ENCODE measurements at places on chromosomes 3 and 15.

DNA sequence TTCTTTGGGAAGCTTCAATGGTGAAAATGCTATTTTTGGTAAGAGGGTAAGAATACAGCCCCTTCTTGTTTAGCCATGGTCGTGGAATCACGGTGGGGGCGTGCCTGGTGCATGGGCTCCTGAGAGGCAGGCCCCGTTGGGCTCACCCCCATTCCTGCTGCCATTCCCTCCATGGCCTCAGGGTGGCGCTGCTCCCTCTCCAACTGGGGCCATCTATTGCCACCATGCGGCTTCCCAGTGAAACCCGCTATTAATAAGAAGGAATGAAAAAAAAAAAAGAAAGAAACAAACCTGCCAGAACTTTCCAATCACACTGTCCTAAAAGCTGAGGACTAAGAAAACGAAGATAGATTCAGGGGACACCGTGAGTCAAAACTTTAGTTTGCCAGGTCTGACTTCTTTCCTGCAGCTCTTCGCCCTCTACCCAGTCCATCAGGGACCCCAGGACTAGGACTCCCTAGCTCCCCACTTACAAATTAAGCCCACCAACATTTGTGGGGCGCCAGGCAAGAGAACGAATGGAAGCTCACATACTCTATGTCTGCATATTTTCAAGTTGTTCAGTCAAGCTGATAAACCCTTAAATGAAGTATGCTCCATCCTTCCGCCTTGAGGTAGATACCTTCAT is 30.6 kb upstream of the ABHD2 start:
- DNase-seq, result peak; percentile 72

DNA sequence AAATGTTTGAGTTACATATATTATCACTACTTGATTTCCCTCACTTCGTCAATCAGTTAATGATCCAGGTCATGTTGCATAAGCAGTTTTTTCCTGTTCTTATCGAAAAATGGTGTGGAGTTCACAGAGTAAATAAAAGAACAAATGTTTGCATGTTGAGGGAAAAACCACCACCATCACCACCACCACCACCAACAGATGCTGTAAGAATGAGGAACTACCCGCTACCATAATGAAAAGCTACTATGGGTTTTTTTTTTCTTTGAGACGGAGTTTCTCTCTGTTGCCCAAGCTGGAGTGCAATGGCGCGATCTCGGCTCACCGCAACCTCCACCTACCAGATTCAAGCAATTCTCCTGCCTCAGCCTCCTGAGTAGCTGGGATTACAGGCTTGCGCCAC is 27.6 kb downstream of the RUBCN start:
- DNase-seq, result no peak

- no peak for DNase-seq
These were observed 5.2 kb upstream of the GATA2 start for GRCh38 chr3:128498127-128498626.

DNA sequence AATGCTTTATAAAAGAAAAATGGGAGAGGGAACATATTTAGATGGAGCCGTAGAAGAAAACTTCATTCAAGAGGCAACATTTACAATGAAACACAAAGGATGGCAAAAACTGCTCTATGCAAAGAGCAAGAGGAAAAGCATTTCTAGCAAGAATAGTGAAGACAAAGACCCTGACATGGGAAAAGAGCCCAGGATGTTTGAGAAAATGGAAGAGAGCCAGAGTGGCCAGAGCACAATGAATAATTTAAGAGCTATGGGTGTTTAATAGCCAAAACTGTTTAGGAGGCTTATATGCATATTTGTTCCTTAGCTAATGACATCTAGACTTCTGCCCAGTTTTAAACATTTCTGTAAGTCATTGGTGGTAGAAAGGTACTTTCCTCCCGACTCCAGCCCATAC is 25.4 kb upstream of the SEMA6D start:
- no peak for DNase-seq

DNA sequence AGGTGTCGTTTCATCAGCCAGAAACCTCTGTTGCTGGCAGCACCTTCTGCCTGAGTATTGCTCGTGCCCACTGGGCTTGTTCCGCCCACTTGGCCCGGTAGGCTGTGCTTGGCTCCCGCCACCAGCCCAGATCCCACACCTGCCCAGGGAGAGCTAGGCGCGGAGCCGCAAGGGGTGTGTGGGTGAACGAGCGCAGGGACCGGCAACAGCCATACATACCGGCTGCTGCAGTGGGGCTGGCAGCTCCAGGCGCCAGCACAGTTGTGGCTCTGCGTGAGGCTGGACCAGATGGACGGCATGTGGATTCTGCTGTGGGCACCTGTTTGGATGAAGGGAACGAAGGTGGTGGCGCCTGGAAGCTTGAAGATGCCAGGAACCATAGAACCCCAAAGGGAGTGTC is 331.5 kb upstream of the MCTP2 start:
- DNase-seq, result no peak

DNA sequence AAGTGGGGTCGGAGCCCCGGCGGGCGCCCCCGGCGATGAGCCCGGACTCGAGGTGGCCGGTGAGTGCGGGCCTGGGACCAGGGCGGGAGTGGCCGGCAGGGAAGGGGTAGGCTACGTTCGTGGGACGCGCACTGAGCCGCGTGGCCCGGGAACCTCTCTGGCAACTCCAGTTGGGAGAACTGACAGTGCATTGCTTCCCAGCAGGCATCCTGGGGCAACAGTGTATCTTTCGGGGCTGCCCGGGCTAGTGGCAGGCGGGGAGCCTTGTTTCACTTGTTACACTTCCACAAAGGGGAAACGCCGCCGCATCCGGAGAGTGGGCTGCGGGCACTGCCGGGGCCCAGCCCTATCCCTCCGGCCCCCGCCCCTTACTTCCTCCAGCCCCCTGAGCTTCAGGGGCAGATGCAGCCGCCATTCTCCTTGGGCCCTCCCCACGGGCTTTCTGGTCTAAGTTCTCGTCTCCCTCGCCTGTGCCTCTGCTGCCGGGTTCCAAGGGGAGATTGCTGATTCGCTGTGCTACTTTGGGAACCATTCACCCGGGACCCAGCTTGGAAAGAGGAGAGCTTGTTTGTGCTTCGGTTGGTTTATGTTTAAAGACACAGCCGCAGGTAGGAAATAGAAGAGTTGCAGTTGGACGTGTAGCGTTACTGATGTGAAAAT is 675 bp downstream of the BRPF1 start:
- peak; percentile 8 for DNase-seq

- no peak for DNase-seq
These were observed 10.0 kb upstream of the MECOM start for GRCh38 chr3:169673521-169673920.

DNA sequence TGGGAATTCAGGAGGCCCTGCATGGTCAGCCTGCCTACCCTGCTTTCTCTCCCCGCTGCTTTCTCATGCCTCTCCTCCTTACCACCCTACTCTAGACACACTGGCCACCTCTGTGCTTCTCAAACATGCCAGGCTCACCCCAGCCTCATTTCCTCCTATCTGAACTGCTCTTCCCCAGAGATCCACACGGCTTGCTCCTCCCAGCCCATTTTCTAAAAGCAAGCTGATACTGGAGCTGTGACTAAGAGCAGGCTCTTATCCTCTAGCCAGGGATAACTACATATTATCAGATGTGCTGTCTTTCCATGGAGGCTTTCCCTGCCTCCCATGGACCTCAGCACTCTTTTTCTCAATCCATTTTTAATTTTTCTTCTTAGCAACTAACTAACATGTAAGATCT is 85.9 kb downstream of the BOC start:
- no peak for DNase-seq

DNA sequence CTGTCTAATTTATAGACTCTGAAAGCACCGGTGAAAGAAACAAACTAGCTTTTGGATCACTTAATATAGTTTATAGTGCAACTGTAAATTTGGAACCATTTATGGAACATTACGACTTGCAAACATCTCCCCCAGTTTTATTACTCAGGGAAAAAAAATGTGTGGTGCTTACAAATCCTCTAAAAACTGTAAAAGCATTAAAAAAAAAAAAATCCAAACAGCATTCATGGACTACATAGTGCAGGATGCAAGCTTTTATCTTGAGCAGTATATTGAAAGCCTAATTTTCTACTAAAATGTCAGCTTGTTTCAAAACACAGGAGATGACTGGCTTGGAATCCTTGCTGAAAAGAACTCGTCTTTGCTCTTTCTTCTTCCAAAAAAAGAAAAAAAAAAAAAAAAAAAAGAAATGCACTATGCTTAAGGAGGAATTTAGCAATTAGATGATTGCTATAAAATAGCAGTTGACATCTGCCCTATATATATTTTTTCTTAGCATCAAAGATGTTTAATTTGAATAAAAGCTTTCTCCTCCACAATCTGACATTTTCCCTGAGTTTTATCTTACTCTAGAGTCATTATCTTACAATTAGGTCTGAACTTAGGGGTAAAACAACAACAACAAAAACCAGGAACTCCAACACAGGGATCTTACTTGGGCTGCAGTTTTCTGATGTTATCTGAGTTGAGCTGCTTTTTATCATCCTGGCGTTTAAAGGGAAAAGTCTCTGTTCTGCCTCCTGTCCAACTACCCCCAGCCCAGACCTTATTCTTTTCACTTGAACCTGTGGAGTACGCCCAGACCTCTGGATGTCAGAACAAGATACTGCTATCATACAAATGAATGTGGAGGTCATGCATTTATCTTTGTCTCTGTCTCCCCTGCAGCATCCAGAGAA is 62.6 kb upstream of the PDZRN3 start:
- no peak for DNase-seq

GRCh38 chr3:33363113-33363800 is 76.9 kb downstream of the UBP1 start:
- no peak for DNase-seq

GRCh38 chr3:42711491-42712343 is 9.1 kb upstream of the HHATL start:
- no peak for DNase-seq

- no peak for DNase-seq
These were observed 35.3 kb downstream of the FSIP1 start for GRCh38 chr15:39747326-39747725.

DNA sequence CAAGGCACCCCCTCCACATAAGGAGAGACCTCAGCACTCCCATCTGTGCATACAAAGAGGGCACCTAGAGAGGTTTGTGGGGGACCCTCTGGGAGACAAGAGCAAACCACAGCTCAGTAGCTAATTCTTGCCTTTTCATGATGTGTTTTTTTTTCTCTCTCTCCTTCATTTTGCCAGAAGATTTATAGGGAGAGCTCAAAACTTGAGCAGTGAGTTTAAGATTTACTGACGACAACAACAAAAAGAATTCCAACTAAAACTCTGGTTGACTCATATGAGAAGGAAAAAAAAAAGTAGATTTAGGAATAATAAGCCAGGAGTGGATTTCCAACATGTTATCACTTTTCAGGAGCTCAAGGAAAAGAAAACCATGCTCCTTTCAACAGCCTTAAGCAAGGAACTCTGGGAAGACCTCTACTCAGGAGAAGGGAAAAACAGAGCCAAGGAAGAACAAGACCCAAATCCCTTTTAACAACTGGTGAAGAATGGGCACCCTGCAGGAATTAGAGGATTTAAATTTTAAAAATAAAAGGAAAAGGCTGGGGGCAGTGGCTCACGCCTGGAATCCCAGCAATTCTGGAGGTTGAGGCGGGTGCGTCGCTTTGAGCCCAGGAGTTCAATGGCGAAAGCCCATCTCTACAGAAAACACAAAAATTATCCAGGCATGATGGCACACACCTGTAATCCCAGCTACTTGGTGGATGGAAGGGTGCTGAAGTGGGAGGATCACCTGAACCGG is 58.2 kb upstream of the RAD18 start:
- DNase-seq, result no peak

GRCh38 chr15:96049323-96049722 is 281.2 kb upstream of the NR2F2 start:
- DNase-seq, result no peak

GRCh38 chr15:89132611-89133507 is 44.6 kb downstream of the ABHD2 start:
- DNase-seq, result no peak

DNA sequence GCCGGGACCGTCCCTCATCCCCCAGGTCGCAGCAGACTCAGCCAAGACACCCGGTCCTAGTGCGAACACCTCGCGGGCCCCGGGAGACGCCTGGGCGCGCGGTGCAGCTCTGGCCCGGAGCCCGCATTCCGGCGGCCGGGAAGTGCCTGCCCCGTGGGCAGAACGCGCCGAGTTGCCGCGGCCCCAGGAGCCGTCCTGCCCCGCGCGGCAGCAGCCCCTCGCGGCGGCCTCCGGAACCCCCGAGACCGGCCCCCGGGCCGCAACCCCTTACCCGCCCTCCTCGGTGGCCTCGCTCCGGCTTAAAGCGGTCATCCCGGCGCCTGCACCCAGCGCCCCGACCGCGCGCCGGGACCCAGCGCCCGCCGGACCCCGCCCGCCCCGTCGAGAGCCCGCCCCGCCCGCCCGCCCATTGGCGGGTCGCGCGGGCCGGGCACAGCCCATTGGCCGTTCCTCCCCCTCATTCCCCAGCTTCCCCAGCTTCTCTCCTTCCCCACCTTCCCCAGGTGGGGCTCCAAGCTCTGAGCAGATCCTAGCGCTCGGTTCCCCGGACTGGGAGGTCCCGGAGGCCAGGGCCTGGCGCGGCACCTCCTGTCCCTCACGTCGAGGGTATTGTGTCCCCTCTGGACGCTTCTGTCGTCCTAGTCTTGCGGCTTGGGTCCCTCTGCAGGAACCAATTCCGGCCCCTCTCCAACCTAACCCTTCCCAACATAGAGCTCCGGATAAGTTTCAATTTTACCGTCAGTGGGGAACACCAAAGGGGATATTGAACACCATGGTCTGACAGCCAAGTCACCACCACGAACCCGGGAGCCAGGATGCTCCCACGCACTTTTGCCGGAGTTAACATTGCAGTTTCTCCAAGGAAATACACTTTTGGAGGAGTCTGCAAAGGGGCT is at the start of gene GRAMD2A:
TSS of gene GRAMD2A (minus strand) at position 328 of the 896 bp plus-strand sequence.
- DNase-seq, result no peak

DNA sequence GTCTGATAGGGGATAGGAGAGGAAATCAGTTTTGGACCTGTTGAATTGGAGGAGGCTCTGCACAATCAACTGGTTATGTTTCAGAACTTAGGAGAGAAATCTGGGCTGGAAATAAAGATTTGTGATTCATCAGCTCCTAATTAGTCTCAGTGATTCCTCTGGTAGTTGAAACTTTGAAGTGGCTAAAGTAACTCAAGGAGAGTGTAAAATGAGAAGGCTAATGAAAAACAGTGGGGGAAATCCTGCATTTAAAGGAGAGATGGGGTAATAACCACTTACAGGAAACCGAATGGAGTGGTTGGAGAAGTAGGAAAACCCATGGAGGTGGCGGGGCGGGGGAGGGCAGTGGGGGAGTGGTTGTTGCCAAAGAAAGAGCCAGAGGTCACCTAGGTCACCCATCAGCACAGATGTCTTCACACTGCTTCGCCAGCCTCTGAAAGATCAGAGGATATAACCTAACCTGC is 32.6 kb downstream of the MAP2K5 start:
- no peak for DNase-seq

All from stimulated activated CD8-positive, alpha-beta memory T cell treated with anti-CD3 and anti-CD28 coated beads, Interleukin-12 subunit alpha, Interleukin-12 subunit beta, amount 100 ng/mL, for 1 hour (primary cell).